ENCODE measurements at places on chromosomes 2 and 18.

- no peak for DNase-seq
Measured at GRCh38 chr18:13641551-13642439, 84.6 kb downstream of the FAM210A start.

DNA sequence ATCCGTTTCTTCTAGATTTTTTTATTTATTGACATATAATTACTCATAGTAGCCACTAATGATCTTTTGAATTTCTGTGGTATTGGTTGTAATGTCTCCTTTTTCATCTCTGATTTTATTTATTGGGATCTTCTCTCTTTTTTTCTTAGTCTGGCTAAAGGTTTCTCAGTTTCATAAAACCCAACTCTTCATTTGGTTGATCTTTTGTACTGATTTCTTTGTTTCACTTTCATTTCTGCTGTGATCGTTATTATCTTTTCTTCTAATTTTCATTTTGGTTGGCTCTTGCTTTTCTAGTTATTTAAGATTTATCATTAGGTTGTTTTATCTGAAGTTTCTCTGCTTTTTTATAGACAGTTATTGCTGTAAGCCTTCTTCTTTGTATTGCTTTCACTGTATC lies 463.6 kb upstream of the CRIM1 start:
- no peak for DNase-seq

DNA sequence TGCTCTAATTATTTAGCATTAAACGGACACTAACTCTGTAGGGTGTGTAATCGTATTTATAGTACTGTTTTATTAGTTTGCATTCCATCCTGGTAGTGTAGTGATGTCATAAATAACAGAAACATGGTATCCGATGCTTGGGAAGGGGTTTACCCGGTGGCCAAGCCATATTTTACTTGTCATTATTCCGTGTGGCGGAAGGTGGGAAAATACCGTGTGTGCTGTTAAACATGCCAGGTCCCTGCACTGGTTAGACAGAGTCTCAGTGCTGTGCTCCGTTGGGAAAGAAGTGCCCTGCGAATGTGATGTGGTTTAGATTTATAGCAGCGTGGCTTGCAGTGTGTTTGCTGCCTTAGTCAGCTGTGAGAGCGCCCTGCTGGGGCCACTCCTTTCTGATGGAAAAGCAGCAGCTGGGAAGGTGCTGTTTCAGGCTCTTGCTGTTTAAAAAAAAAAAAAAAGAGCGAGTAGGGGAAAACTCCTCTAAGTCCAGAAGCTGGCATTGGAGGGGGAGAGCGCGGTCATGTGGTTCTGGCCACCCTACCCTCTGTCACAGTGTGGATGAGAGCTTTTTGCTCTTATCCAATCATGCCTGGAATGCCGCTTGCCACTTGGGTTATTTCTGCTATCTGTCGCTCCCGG lies 211.0 kb downstream of the NEDD4L start:
- no peak for DNase-seq

DNA sequence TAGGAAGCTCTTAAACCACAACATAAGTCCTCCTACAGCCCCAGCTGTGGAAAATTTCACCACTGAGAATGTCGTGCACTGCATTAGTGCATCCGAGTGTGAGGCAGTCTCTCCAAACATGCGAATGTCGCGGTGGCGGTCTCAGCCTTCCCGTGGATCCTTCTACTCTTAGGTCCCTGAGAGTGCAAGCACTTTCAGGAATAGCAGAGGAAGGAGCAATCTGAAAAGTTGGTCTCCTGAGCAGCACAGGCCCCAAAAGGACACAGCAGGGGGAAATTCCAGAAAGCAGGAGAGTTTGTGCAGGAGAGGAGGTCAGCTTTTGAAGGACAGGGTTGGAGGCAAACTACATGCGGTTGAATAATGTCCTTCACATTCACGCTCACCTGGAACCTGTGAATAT lies 440.5 kb upstream of the SMIM21 start:
- DNase-seq, result no peak

DNA sequence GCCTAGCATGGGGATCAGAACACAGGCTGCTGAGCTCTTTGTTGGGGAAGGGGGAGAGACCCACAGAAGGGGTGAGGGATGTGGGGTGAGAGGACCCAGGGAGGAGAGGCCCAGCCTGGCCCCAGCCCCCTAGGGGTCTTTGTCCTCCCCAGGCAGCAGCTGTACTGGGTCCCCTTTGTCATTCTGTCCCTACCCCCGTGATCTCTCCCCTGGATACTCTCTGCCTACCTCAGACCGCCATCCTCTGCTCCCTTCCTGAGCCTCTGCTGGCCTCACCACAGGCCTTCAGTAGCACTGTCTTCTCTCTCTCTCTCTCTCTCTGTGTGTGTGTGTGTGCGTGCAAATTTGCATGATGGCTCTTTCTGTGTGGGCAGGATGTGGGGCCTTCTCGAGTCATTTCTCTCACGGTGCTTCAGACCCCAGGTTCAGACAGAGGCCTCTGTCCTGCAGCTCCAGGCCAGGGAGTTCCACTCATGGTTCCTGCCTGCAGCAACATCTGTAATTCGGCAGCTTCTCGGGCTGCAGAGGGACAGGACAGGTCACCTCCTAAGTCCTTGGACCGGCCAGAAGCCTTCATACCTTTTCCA lies 1.4 kb downstream of the PSD4 start:
- DNase-seq, result peak; percentile 86

GRCh38 chr2:15940661-15941480 lies 521 bp downstream of the MYCN start:
- no peak for DNase-seq

DNA sequence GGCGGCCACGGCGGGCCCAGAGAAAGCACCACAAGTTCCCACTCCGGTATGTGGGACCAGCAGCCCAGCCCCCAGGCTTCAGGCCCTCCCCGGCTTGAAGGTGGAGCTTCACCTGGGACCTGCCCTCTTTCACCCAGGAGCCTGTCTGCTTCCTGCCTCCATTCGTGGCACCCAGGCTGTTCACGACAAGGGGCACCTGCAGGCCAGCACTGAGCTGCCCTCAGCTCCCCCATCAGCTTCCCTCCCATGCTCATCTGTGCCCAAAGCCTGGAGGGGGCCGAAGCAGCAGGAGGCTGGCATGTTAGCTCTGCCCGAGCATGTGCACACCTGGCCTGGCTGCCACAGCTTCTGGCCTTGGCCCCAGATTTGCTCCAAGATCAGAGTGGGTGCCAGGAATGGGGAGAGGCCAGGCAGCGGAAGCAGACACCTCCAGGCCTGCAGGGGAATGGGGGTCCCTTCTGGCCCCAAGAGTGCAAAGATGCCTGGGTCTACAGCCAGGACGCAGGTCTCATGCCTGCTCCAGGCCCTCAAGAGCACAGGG lies 312.4 kb upstream of the SYT4 start:
- DNase-seq, result no peak

DNA sequence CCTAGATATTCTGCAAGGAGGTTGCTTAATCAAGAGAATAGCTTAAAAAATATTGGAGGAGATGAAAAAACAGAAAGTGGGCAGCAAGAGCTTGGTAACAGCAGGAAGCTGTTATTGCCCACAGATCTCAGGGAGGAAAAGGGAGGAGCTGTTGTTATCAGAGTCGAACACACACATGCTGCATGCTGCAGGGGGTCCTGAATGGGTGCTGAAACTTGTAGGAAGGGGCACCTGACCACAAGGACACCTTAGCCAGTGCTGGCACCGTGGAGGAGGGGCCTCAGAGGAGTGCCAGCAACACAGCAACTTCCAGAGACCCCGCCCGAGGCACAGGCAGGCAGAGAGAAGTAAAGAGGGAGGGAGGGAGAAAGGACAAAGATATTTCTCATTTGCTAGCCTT lies 332.9 kb downstream of the SOCS6 start:
- no peak for DNase-seq

All from activated T-cell treated with anti-CD3 and anti-CD28 coated beads, Interleukin-2, amount 50 U/mL, for 72 hours (primary cell).